ENCODE measurements at places on chromosomes 7 and 10.

- DNase-seq: no peak
Observed at GRCh38 chr10:116464257-116464656, 36.6 kb downstream of the PNLIPRP3 start.

GRCh38 chr10:127524908-127525665 lies 24.0 kb upstream of the NPS start:
- no peak for DNase-seq

GRCh38 chr7:155928583-155928982 lies 116.3 kb upstream of the SHH start:
- no peak for DNase-seq

- DNase-seq: no peak
Observed at GRCh38 chr10:103168438-103168837, 24.6 kb downstream of the NT5C2 start.

DNA sequence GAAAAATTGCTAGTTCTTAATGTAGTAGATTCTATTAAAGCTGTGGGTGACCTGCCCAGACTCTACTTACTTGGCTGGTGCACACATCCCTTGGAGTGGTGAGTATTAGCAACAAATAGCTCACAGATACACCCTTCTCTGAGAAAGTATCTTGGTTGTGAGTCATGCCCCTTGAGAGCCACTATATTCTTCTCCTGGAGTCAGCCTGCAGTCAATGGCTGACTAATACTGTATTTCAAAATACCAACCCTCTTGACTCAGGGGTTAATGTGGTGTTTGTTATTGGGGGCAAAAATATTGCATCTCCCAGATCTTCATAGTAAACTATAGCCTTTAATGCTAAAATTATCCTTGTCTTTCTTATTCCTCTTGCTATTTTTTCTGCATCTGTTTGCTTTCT lies 354.9 kb downstream of the BMPER start:
- DNase-seq: no peak

DNA sequence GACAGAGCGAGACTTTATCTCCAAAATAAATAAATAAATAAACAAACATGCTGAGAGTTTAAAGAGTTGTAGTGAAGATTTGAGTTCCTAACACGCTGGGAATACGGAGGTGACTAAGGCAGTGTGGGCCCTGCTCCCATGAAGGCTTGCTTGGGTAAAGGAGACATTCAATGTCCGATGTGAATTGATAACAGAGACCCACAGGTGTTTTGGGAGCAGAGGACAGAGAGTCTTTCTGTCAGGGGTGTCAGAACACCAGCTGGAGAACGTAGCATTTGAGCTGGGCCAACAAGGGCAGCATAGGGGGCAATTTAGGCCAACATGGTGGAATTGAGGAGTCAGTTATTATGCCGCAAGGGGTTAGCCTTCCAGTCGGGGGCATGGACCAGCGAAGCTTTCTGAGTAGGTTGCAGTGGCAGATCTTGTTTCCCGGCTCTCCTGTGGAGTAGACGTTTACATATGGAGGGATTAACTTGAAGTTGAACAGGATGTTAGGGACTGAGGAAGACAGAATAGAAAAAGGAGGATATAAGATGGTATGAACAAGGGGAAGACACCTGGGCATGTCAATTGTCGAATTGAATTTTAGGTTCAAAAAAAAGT lies 5.6 kb downstream of the PROSER2 start:
- DNase-seq: no peak

- DNase-seq: no peak
Observed at GRCh38 chr10:25849268-25849667, 84.8 kb upstream of the MYO3A start.

DNA sequence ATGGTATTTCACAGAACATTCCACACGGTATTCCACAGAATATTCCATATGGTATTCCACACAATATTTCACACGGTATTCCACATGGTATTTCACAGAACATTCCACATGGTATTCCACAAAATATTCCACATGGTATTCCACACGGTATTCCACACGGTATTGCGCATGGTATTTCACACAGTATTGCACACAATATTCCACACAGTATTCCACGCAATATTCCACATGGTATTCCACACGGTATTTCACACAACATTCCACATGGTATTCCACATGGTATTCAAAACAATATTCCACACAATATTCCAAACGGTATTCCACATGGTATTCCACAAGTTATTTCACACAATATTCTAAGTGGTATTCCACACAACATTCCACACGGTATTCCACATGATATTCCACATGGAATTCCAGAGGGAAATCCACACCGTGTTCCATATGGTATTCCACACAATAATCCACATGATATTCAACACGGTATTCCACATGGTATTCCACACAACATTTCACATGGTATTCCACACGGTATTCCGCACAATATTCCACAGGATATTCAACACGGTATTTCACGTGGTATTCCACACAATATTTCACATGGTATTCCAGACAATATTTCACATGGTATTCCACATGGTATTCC lies 136.7 kb upstream of the CHST15 start:
- no peak for DNase-seq

- no peak for DNase-seq
Observed at GRCh38 chr7:101239951-101240220, 2.3 kb upstream of the CLDN15 start.

DNA sequence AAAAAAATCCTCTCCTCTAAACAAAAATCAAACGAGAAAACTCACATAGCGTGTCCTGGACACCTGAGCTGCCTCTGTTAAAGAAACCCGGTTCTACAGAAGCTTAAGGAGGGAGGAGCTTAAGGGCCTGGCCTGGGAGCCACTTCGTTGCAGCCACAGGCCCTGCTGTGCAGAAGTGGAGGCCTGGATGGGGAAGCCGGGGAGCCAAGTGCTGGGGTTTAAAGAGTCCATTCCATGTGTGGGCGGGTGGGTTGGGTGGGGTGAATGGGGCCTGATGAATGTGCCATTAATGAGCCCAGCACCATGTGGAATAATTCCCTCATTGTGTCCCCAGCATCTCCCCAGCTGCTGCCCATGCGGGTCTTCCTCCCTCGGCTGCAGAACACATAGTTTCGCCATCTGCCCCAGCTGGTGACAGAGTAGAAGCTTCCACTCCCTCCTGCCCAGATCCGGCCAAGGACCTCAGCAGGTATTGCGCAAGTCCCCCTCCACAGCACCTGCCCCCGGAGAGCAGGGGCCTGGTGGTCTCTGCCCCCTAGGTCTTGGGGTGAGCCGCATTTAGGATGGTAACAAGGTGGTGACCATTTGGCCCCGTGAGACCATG lies 127.8 kb upstream of the BTBD16 start:
- DNase-seq: no peak

DNA sequence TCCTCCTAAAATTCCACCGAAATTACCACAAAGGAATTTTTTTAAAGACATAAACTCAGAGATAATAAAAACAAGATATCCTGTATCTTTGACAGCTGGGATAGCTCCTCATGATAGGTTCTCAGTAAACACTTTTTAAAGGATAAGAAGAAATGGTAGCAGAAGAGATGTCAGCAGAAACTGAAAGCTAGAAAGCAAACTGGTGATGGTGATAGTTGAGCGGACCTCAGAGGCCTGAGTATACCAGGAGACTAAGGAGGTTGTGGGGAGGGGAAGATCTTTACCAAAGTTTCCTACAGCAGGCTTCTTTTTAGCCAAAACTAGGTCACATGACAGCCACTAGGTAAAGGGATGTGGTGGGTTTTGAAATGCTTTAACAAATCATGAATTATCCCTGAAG lies 22.5 kb downstream of the PCGF5 start:
- no peak for DNase-seq

DNA sequence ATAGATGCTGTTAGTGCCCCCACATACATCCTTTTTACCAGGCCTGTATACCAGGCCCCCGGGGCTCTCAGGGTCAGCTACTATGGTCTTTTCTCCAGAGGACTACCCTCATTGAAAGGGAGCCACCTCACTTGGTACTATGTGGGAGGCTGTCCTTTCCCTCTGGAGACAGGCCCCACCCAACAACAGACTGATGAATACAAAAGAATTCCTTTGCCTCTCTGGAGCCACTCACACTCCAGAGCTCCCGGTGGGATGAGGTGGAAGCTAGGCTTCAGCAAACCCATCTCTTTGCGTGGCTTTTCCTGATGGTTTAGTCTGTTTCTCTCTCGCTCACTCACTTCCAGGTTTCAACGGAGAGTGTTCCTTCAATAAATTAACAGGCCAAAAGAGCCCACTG lies 30.3 kb downstream of the ANKMY2 start:
- no peak for DNase-seq

DNA sequence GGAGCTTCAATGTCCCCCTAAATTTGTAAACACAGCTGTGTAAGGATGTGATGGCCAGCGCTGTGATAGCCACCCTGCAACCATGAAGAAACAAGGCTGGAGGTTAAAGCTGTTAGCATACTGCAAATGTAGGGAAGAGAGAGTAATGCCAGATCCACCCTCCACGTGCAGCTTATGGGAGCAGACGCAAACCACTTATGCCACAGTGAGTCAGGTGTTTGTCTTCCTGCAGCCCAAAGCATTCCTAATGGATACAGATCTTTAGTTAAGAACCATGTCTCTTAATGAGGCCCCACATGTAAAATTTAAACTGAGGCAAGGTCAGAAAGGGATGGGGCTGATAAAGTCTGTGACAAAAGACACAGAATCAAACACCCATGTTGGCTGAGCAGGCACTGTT lies 13.6 kb upstream of the MYL7 start:
- DNase-seq: no peak

DNA sequence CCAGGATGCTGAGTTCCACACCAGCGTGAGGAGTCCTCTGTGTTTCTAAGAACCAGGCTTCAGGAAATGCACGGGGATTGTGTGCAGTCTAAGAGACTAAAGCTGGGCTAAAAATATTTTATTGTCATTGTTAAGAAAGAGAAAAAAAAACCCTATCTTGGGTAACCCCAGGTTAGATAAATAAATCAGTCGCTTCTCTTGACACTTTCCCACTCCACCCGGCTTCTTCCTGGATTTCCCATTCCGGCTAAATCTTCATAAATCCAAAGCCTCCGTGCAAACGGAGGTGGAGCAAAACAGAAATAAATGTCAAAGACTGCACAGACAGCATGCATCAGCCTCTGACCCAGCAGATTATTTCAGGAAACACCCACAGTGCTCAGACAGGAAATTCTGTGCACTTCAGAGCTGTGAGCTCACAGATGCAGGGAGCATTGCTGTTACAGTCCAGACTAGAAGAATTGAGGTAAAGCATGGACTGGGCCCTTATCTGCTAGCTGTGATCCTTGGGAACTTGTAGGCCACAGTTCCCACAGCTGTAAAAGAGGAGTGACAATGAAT lies 44.8 kb upstream of the GRID1 start:
- DNase-seq: no peak

DNA sequence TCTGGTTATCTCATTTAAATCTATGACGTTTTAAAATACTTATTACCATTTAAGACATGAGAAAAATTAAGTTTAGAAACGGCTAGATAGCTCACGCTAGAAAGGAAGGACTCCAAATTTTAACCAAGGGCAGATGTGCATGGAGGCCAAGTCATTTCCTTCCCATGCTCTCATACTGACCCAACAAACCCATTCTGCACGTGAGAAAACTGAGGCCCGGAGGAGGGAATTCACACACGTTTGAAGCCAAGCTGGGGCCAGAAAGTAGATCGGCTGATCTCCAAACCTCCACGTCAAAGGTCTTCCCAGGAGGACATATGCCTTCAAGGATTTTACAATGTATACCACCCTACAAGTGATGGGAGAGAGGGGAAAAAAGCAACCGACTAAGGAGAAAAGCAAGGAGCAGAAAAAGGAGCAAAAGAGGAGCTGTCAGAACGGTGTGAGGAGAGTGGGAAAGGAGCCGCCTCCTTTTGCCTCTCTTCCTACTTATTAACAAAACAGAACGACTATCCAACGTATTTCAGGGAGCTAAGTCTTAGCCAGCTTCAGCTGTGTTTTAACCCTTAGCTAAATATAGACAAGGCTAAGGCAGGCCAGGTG lies 645 bp upstream of the SIRT1 start:
- no peak for DNase-seq

DNA sequence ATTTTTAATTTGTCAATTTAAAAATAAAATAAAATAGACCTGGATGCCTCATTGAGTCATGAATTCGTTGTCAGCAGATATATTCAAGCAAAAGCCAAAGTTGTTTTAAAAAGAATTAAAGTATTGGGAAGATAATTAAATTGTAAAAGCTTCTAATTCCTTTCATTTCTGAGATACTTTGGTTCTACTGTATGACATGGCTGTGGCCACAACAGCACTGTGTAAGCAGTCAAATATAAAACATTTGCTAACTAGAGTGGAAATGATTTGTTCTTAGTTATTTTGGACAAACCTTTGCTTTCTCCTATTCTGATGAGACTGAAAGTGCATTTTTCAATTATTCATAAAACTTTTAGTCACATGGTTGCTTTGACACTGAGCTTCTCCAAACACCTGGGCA lies 143.6 kb upstream of the FAM13C start:
- no peak for DNase-seq

GRCh38 chr10:9895981-9896380 lies 1121.7 kb upstream of the CELF2 start:
- DNase-seq: no peak

DNA sequence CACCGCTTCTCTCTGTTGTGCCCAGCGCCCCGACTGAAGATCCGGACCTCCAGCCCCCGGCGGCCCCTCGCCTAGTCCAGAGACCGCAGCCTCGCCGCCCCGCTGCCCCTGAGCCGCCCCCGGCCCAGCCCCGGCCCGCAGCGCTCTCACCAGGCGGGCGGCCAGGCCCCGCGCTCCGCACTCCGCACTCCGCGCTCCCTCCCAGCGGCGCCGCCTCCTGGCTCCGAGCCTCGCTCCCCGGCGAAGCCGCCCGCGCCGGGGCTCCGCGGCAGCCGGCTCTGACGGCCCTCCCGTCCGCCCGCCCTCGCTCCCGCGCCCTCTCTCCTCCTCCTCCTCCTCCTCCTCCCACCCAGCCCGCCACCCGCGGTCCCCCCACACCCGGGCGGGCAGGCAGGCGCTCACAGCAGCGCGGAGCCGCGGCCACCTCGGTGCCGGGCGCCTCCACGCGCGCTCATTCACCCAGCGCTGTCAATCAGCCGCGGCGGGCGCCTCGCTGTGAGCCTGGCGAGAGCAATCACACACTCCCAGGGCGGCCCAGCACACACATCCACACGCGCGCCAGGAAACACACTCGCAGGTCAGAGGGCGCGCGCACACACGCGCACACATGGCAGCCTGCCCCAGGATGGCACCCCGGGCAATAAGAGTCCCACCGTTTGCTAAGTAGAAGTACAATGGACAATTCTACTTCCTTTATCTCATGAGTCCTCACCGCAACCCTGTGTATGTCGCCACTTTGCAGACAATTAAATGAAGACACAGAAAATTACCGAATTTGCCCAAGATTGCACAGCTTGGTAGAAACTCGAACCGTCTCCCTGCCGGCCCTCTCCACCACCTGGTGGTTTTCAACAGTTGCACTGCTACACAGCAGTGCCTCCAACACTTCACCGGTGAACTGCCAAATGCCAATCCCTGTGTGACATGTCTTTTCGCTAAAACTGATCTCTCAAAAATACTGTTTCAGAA lies at the start of gene PRRT4:
PRRT4 (minus strand) TSS at position 280 of the 969 bp plus-strand sequence.
- no peak for DNase-seq

GRCh38 chr10:73785721-73786511 lies 510 bp downstream of the ZSWIM8 start:
- peak; percentile 46 for DNase-seq

- peak; percentile 9 for DNase-seq
Observed at GRCh38 chr10:69757553-69758309, 44.0 kb upstream of the COL13A1 start.
